WTC11 (cell line): ENCODE measurements at places on chromosomes 4 and X. TPM values are rescaled to one million over a fixed set of nuclear protein-coding genes. Genes with fewer than 3 reads are reported as not detected.

The DCLK2 gene
- 0.17 to 0.21 TPM (median 0.18 TPM) in 3 replicates for total RNA-seq

DNA sequence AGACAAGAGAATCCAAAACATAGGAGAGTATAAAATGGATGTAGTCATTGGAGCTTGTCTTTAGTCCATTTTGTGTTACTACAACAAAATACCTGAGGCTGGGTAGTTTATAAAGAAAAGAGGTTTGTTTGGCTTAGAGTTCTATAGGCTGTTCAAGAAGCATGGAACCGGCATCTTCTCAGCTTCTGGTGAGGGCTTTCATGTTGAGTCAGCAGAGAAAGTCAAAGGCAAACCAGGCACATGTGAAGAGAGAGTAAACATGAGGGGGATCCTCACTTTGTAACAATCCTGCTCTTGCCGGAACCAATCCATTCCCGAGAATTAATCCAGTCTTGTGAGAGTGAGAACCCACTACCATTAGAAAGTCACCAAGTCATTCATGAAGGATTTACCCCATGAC lies 8.1 kb upstream of the HCCS start:
- no peak overlapping the region for H3K27ac ChIP-seq
- H3K4me1 ChIP-seq, result peaks cover 7% of the 10 kb centered on the region
- H3K36me3 ChIP-seq, result peaks cover 5% of the 10 kb centered on the region; the same call in 1 of the 2 replicates
- no peak for DNase-seq
- no peaks in the 10 kb centered on the region for H3K27me3 ChIP-seq

GRCh38 chr4:33996075-33996718 lies 2248.1 kb downstream of the ARAP2 start:
- peaks cover 16% of the 10 kb centered on the region for H3K36me3 ChIP-seq
- 0 out of 2 replicates have a peak overlapping the region, but pooled peaks have one; percentile 13 for H3K27ac ChIP-seq
- peaks cover 61% of the 10 kb centered on the region for H3K4me1 ChIP-seq

The SPACA5 gene
- total RNA-seq, result not detected in 3 replicates

The CCSER1 gene
- total RNA-seq, result 0.71 to 1.1 TPM (median 0.87 TPM) in 3 replicates

GRCh38 chr4:88158038-88158488 lies 376 bp downstream of the ABCG2 start:
- peak overlapping the region; percentile 38; the same call in 1 of the 2 replicates for H3K27ac ChIP-seq
- peaks cover 29% of the 10 kb centered on the region for H3K27me3 ChIP-seq
- H3K36me3 ChIP-seq, result peaks cover 3% of the 10 kb centered on the region; the same call in 1 of the 2 replicates
- DNase-seq, result no peak
- peak overlapping the region; percentile 75 for H3K4me3 ChIP-seq

The ATG4A gene
- 1.8 to 3.5 TPM (median 2.1 TPM) in 3 replicates for total RNA-seq

DNA sequence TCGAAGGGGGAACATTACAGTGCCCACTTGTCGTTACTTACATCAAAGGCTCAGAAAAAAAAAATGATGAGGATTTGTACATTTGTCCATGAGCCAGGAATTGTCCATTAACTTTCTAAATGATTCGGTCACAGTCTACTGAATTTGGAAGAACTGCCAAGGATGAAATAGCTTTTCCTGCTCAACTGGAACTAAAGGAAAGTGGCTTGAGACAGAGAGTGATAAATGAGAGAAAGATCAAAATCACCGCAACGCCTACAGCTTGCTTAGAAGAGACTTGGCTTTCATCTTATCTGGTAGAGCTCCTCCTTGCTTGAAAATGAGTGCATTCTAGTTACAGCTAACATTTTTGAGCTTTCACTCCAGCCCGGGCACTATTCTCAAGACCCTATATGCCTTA lies 55.5 kb upstream of the ADGRG2 start:
- no peaks in the 10 kb centered on the region for H3K4me1 ChIP-seq
- H3K4me3 ChIP-seq, result no peak overlapping the region
- H3K27me3 ChIP-seq, result no peaks in the 10 kb centered on the region; the same call in 1 of the 2 replicates
- no peak for DNase-seq

GRCh38 chr4:103895876-103896465 lies 176.2 kb upstream of the TACR3 start:
- no peaks in the 10 kb centered on the region for H3K27me3 ChIP-seq
- no peak overlapping the region for H3K4me3 ChIP-seq
- no peaks in the 10 kb centered on the region for H3K36me3 ChIP-seq

DNA sequence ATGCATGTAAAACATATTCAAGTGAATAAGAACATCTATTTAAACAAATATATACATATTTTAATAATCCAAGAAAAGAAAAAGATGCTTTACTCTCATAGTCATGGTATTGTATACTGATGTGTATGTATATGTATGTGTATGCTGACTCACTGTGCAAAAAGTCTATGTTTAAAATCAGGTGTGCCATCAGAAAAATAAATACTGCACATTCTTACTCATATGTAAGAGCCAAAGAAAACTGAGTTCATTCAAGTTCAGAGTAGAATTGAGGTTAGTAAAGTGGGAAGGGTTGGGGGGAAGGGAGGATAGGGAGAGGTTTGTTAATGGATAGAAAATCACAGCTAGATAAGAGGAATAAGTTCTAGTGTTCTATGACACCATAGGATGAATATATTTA lies 403.9 kb upstream of the SMIM31 start:
- peaks cover 4% of the 10 kb centered on the region for H3K4me1 ChIP-seq
- H3K27me3 ChIP-seq, result no peaks in the 10 kb centered on the region; the same call in 1 of the 2 replicates
- no peaks in the 10 kb centered on the region for H3K36me3 ChIP-seq
- DNase-seq, result no peak

The ARAF gene
- 52.5 to 55.8 TPM (median 55.1 TPM) in 3 replicates for total RNA-seq

- DNase-seq, result no peak
- H3K27ac ChIP-seq, result no peak overlapping the region
- H3K36me3 ChIP-seq, result no peaks in the 10 kb centered on the region
- no peak overlapping the region for H3K4me3 ChIP-seq
Measured at GRCh38 chr4:7153711-7154110, 38.6 kb upstream of the SORCS2 start.

The NAA11 gene
- 0.09 TPM in 1 of 3 replicates, not detected in the others for total RNA-seq

DNA sequence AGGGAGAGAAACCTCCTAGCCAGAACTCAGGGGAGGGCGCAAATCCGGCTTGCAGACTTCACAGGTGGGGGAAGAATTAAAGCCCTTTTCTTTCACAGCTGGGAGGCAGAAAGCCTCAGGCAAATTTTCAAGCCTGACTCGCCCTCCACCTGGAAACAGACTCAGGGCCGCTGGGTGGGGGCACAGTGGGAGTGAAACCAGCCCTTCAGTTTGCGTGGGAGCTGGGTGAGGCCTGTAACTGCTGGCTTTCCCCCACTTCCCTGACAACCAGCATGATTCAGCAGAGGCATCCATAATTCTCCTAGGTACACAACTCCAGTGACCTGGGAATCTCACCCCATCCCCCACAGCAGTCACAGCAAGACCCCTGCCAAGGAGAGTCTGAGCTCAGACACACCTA lies 206.9 kb upstream of the INTU start:
- no peaks in the 10 kb centered on the region for H3K36me3 ChIP-seq
- H3K27ac ChIP-seq, result no peak overlapping the region
- DNase-seq, result peak; percentile 10
- H3K27me3 ChIP-seq, result no peaks in the 10 kb centered on the region
- no peak overlapping the region for H3K4me3 ChIP-seq

The BCORL1 gene
- 9.3 to 12.0 TPM (median 9.6 TPM) in 3 replicates for total RNA-seq

DNA sequence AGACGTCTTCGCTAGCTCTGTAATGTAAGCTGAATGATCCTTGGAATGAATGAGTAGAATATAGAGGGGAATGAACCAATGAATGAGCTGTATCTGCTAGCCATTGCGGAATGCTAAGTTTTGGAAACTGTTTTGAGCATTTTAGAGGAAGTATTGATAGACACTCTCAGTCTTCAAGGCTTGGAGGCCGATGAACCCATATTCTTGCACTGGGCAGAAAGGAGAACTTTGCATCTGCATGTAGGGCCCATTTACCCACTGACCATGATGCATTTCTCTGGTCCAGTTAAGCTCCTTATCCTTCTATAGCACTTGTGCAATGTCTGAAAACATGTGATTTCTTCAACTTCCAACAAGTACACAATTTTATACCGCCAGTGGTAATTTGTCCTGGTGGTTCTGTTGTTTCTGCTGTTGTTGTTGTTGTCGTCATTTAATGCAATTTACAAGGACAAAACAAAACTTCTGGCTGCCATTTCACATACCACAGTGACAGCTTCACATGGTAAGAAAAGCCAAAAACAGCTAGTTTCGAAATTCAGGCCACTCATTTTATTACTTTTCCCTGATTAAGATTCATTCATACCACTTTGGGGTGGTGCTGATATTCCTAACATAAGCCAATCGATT lies 85.0 kb upstream of the MTM1 start:
- DNase-seq, result no peak
- peaks cover 11% of the 10 kb centered on the region for H3K4me1 ChIP-seq
- H3K27me3 ChIP-seq, result no peaks in the 10 kb centered on the region; the same call in 1 of the 2 replicates
- no peak overlapping the region for H3K27ac ChIP-seq

DNA sequence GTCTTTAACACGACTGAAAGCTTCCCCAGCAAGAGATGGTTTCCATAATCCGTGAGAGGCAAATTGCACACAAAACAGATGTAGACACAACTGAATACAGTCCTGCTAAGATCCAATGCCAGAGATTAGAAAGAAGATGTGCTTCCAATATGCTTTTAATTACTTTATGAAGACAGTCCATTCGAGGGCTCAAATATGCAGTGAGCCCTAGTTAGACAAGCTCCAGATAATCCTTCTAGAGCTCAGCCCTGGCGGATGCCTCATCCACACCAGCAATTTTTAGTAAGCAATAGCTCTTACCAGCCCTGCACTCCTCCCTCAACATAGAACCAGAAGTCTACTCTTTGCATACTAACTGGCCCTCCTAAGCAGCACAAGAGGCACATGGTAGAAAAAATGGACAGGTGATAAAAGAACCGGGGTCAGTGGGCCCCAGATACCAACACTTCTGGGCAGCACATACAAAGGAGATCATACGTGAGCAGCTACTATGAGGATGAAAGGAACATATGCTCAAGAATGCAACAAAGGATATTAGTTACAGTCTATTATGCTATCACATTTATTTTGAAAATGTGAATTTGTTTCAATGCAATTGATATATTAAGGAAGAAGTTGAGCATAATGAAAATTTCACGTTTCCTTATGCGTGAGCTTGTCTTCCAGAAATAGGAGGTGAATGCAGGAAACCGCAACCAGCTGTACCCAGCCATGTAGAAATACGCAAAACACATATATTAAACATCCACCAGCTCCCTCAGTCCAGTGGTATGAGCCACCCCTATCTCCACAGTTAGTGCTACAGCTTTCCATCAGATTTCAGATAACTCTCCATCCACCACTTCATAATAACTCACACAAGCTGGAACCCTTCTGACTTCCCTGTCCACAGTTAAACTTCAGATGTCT lies 34.3 kb downstream of the GPC4 start:
- peaks cover 9% of the 10 kb centered on the region for H3K36me3 ChIP-seq
- H3K27me3 ChIP-seq, result no peaks in the 10 kb centered on the region
- peaks cover 69% of the 10 kb centered on the region for H3K4me1 ChIP-seq
- no peak for DNase-seq

DNA sequence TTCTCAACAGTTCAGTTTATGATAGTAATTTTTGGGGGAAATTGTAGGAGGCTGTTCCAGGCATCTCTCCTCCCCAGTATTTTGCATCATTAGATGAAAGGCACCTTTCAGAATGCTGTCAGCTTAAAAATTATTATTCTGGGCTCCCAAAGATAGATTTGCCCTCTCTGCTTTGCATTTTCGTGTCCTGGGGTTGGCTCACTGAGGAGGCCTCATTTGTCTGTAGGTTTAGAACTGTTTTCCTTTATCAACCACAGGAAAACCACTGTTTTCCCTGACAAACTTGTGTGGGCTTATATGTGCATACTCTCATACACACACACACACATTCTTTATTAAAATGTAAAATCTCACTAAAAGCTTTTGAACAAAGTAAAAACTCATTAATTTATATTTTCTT lies 197.2 kb upstream of the VCX3A start:
- H3K36me3 ChIP-seq, result no peaks in the 10 kb centered on the region; the same call in 1 of the 2 replicates
- H3K27me3 ChIP-seq, result no peaks in the 10 kb centered on the region
- peaks cover 14% of the 10 kb centered on the region for H3K4me1 ChIP-seq
- no peak overlapping the region for H3K27ac ChIP-seq
- DNase-seq, result no peak

DNA sequence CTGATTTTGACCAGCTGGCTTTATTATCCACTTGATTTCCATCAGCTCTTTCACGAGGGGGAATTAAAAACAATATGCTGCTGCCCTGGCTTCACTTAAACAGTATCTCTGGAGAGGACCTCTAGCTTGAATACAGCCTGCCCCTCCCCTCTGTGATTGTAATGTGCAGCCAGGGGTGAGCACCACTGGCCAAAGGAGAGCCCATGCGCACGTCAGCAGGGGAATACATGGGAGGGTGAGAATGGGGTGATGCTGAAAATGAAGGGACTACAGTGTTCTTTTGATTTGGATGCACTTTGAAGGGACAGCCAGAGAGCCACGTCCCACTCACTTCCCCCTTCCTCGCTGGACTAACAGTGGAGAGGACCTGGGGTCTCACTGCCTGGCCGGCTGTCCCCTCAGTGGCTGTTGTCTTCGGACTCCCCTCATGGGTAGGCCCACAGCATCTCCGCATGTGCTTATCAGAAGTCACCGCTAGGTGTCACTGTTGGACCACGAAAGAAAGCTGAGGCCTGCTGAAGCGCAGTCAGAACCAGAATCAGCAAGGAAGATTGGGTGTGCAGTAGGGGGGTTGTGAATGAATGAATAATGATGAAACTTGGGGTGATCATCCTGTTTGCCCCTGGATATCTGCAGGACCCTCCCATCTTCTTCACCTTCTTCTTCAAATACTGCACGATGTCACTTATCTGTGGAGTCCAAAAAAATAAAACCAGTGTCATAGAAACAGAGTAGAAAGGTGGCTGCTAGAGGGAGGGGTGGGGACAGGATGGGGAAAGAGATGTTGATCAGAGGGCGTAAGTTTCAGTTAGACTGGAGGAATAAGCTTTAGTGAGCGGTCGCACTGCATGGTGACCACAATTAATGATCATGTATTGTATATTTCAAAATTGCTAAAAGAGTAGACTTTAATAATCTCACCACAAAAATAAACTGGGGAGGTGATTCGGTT lies 32.8 kb downstream of the CLCN4 start:
- H3K27me3 ChIP-seq, result no peaks in the 10 kb centered on the region
- no peak overlapping the region for H3K4me3 ChIP-seq
- peaks cover 13% of the 10 kb centered on the region for H3K4me1 ChIP-seq
- no peak overlapping the region for H3K27ac ChIP-seq
- peaks cover 2% of the 10 kb centered on the region for H3K36me3 ChIP-seq

DNA sequence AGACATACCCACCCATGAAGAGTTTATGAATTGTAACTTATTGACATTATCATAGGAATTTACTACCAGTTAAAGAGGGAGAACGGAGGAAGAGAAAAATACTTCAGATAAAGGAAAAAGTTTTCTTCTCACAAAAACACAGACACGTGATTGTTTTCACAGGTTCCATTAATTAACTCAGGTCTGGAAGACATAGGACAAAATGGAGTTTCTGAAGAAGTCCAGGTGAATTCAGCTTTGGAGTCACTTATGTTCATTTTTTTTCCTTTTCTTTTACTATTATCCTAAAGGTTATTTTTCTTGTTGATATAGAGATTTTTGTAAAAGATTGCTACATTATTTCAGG lies 20.5 kb downstream of the NIPAL1 start:
- no peaks in the 10 kb centered on the region; the same call in 1 of the 2 replicates for H3K36me3 ChIP-seq
- no peak overlapping the region for H3K4me3 ChIP-seq
- no peaks in the 10 kb centered on the region for H3K4me1 ChIP-seq
- no peak overlapping the region for H3K27ac ChIP-seq

The SORBS2 gene
- total RNA-seq, result 29.5 to 44.5 TPM (median 31.4 TPM) in 3 replicates
